ENCODE measurements at places on chromosomes 7 and 10. TPM values are rescaled to one million over a fixed set of nuclear protein-coding genes. Genes with fewer than 3 reads are reported as not detected.
A peak's percentile ranks its signal among the peaks of the same experiment; 100 is the strongest.

- DNase-seq = no peak
Measured at GRCh38 chr10:116112232-116113231, 160.5 kb downstream of the GFRA1 start.

DNA sequence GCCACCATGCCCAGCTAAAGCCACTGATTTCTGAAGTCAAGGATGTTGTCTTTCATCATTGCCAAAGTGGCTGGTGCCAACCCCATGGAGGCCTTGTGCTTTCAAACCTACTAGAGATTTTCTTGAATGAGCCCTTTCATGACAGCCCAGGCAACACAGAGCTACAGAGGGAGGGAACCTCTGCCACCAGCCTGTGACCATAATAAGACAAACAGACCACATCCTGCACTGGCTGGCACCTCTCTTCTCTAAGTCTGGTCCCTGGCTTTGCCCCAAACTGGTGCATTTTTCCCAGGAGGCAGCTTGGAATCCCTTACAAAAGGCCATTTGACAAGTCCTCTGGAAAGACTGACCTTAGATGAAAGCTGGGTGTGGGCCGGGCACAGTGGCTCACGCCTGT lies 348.8 kb downstream of the GALNT17 start:
- no peak for DNase-seq

- peak; percentile 60 for DNase-seq
Measured at GRCh38 chr10:96833220-96834001, 1.3 kb downstream of the LCOR start.

- DNase-seq = no peak
Measured at GRCh38 chr10:21482821-21483220, 42.7 kb downstream of the SKIDA1 start.

- DNase-seq = no peak
Measured at GRCh38 chr10:77068969-77069368, 568.6 kb downstream of the KCNMA1 start.

DNA sequence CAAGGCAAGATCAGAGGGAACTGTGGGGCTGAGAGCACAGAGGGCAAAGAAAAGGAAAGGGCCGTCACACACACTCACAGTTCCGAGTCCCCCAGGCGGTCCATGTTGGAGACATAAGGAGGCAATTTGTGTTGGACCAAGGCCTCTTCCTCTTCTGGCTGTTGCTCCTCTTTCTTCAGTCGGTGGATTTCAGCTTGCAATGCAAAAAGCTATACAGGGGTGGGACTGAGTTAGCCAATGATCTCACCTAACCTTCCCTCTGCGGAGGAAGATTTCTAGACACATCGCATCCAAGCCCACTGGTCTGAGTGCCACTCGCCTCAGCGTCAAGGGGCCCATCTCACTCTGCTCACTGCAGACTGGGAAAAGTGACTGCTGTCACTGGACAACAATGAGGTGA lies 5.5 kb downstream of the WDR91 start:
- DNase-seq = no peak

DNA sequence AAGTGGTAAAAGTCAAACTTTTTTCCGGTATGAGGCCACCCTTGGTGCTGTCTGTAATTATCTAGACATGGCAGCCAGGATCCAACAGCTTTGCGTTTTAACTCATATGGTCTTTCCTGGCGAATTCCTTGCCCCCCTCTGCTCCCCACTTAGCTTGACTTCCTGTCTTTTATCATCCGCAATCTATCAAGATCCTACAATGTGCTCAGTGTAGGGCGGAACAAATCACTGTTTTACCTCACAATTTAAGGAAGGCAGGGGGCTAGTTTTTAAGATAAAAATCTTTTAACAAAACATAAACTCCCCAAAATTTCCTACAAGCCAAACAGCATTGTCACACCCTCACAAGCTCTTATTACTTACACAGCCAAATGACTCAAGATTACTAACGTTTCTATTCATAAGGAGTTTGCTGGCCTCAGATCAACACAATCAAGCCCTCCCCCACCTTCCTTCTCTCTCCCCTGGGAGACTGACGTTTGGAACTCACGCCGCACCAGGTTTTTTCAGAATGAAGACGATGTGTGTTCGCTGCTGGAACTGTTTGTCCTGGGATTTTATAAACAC lies 1.3 kb upstream of the CDK14 start:
- DNase-seq = no peak

GRCh38 chr10:80599424-80599847 lies 61.7 kb downstream of the SH2D4B start:
- peak; percentile 64 for DNase-seq

GRCh38 chr10:119120413-119120867 lies 16.5 kb downstream of the DENND10 start:
- DNase-seq = no peak

GRCh38 chr7:32618987-32619386 lies 123.7 kb downstream of the AVL9 start:
- DNase-seq = no peak

GRCh38 chr10:17685233-17685840 lies 41.4 kb downstream of the STAM start:
- no peak for DNase-seq

- DNase-seq = peak; percentile 53
Measured at GRCh38 chr7:137169282-137169698, 174.2 kb downstream of the PTN start.

- no peak for DNase-seq
Measured at GRCh38 chr7:102874966-102875365, 37.8 kb upstream of the LRRC17 start.

DNA sequence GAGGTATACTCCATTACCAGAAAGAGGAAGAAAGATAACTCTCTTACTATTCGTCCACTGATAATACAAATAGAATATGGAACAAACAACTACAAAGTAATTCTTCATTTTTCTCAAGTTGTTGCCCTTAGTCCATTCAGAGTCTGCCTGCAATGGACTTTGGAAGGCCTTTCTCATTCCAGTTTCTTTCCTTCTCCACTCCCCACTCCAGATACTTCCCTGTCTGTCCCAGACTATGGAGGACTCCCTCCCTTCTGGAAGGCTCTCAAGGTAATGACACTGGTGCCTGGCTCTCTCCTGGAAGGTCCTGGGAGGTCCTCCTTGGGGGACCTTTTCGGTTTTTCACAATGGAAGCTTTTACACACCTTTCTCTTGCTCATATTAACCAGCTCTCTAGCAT lies 167.8 kb downstream of the SDHAF3 start:
- no peak for DNase-seq

- DNase-seq = no peak
Measured at GRCh38 chr10:31129271-31129670, 97.6 kb upstream of the ZNF438 start.

GRCh38 chr10:20986049-20986448 lies 88.9 kb upstream of the NEBL start:
- no peak for DNase-seq

GRCh38 chr7:30754315-30754877 lies 2.5 kb downstream of the INMT start:
- DNase-seq = no peak

DNA sequence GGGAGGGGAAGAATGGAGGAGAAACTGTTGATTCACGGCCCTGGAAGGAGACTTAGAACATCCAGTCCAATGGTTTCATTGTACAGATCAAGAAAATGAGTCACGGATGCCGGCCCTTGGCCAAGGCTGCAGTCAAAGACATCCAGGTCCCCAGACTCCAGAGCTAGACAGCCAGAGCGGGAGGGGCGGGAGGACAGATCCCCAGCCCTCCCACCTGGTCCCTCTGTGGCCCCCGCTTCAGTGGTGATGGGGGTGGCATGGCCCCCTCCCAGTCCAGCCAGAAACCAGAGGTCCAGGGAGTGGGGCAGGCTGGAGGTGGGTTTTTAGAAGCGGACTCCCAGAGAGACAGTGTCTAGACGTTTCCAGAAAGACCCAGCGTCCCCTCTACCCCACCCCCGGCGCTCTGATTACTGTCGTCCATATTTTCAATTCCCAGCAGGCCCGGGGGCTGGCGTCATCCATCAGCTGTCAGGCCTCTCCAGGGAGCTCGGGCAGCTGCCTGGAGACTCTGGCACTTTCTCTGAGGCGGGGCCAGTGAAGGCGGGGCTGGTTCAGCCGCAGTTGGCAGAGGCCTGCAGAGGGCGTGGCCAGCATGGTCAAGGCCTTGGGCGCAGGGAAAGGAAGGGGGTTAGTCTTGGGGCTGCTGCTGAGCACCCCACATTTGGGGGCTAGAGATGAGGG lies 8.0 kb upstream of the HSPB1 start:
- DNase-seq = peak; percentile 98

GRCh38 chr10:29600067-29600466 lies 34.7 kb downstream of the SVIL start:
- DNase-seq = no peak

DNA sequence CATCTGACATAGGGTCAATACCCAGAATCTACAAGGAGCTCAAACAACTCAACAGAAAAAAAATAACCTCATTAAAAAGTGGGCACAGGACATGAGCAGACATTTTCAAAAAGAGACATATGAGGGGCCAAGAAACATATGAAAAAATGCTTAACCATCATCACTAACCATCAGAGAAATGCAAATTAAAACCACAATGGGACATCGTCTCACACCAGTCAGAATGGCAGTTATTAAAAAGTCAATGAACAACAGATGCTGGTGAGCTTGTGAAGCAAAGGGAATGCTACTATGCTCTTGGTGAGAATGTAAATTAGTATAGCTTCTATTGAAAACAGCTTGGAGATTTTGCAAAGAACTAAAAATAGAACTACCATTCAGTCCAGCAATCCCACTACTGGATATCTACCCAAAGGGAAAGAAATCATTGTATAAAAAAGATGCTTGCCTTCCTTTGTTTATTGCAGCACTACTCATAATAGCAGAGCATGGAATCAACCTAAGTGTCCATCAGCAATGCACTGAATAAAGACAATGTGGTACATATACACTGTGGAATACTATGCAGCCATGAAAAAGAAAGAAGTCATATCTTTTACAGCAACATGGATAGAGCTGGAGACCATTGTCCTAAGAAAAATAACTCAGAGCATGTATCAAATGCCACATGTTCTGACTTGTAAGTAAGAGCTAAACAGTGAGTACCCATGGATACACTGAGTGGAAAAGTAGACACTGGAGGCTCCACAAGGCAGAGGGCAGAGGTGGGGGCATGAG lies 139.8 kb downstream of the ADARB2 start:
- DNase-seq = no peak

DNA sequence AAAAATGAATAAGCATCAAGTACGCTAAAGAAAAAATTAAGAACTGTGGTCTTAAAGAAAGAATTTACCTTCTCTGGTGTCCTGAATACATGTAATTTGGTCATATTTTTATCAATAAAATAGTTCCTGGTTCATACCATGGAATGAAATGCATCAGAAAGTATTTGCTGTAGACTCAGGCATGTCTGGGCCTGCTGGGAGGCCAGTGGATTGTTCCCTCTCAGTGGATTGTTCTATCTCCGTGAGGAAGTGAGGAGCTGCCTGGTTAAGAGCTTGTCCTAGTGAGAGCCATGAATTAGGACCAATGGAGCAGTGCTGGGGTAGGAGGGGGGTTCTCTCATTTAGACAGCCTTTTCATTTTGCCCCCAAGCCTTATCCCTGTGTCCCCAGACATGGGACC lies 211.7 kb upstream of the HABP2 start:
- DNase-seq = no peak

DNA sequence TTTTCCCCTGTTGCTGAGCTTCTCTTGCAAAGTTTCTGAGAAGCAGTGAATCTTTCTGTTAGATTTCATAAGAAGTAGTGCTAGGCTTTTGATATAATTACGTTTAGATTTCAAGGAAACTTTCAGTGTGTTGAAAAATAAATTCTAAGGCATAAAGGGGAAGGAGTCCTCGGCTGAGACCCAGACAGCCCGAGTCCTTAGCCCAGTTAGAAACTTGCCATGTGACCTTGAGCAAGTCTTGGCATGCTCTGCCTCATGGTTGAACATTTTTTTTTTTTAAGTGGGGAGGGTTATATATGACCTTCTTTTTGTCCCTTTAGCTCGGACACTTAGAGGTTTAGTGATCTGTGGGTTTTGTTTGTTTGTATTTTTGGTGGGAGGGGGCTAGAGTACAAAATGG lies 117.5 kb downstream of the TCF7L2 start:
- no peak for DNase-seq

- DNase-seq = no peak
Measured at GRCh38 chr7:47591655-47592572, 10.0 kb upstream of the TNS3 start.

DNA sequence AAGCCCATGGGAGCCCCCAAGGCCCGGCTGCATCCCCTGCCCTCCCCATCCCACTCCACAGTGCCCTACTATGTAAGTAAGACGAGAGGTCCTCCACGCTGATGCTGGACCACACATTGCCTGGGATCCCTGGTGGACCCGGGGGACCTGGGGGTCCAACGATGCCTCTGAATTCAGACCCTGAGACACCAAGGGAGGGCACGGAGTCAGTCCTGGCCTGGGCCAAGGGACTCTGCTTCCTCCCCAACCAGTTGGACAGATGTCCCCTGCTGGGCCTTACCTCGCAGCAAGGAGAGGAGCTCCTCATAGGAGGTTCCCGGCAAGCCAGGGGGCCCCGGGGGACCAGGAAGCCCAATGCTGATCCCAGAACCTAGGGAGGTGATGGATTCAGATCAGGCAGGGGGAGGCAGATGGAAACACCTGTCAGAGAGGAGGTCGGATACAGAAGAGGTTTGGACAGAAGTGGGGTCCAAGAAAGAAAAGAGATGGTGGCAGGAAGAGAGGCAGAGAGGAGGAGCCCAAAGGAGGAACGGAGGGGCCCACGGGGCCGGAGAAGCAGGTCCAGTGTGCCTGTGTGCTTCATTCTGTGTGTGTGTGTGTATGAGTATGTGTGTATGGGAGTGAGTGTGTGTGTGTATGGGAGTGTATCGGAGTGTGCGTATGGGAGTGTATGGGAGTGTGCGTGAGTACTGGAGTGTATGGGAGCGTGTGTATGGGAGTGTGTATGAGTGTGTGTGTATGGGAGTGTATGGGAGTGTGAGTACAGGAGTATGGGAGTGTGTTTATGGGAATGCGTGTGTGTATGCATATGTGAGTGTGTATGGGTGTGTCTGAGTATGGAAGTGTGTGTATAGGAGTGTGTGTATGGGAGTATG lies 50.2 kb downstream of the COL17A1 start:
- no peak for DNase-seq

DNA sequence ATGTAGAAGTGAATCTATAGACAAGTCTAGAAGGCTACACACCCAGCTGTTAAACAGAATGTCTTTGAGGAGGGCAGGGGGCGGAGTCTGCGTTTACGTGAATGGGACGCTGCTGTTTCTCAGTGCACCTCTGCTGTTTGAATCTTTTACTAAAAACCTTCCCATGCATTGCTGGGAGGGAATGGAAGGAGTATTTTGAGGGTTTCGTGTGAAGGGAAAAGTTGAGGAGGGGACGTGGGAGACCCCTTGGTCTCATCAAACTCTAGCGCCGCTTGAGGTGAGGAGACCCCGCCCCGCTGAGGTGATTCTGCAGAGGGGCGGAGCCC lies 492 bp upstream of the VCL start:
- no peak for DNase-seq

GRCh38 chr10:6200734-6201515 lies 1.8 kb upstream of the PFKFB3 start:
- DNase-seq = peak; percentile 69

Gene C10orf67
- total RNA-seq = 0.54 TPM

Gene ZNF438
- 13.0 TPM for total RNA-seq

Gene SLC13A1
- not detected for total RNA-seq

Gene GJC3
- 0.19 TPM for total RNA-seq

Gene CCDC3
- total RNA-seq = 3.7 TPM

Gene ANXA11
- 434 TPM for total RNA-seq

Gene TMEM229A
- total RNA-seq = not detected

Gene SLC26A5
- total RNA-seq = not detected

Gene CALHM3
- total RNA-seq = not detected

Gene HTR5A
- not detected for total RNA-seq
